ENCODE measurements at places on chromosomes 16 and 17.

GRCh38 chr16:56607109-56607618 lies 1.2 kb upstream of the MT2A start:
- DNase-seq = no peak

GRCh38 chr17:67221062-67221998 lies 23.7 kb downstream of the HELZ start:
- DNase-seq = no peak

DNA sequence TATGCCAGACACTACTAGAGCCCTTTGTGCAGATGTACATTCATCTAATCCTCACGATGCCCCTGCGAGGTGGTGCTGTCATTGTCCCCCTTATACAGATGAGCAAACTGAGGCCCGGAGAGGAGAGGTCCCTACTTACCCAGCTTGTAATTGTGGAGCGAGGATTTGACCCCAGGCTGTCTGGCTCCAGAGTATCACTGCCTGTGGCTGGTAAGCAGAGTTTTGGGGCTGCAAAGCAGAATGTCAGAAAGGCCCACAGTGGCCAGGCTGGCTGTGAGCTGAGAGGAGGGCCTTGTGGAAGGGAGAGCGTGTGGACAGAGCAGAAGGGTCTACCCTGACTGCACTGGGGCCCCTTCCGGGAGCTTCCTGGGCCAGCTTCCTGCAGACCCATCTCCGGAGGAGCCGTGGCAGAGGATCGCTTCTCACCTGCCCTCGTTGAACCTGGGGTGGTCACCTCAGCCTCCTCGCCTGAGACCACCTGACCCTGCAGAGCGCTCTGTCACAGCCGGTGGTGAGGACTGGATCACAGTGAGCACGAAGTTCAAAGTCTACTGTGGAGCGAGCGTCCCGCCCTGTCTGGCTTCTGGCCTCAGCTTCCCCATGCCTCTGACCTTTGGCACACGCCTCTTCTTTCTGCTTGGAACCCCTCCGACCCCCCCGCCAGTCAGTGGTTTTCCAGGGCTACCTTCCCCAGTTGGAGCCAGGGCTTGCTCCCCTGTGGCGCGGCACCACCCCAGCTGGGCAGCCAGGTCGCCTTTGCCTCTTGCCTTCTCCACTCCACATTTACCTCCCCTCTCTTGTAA lies 12.1 kb downstream of the CMIP start:
- no peak for DNase-seq

DNA sequence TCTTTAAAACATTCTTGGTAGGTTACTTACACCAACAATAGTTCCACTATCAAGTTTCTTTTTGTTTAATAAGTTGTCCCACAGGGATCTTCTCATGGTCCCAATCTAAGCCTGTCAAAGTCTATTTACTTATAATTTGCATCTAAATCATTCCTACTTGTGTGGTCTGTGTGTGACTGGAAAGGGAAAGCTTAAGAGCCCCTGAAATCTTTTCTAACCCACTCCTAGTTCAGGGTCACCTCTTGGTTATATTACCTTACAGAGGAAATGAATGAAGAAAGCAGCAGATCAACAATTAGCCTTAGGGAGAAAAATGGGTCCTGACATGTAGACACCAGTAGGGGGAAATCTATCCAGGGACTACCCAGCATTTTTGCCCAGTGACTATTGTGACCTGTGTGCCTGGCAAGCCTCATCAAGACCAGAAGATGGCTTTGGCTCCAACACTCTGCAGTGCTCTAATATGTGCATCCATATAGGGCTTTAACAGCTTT lies 110.4 kb upstream of the HAS3 start:
- DNase-seq = no peak

DNA sequence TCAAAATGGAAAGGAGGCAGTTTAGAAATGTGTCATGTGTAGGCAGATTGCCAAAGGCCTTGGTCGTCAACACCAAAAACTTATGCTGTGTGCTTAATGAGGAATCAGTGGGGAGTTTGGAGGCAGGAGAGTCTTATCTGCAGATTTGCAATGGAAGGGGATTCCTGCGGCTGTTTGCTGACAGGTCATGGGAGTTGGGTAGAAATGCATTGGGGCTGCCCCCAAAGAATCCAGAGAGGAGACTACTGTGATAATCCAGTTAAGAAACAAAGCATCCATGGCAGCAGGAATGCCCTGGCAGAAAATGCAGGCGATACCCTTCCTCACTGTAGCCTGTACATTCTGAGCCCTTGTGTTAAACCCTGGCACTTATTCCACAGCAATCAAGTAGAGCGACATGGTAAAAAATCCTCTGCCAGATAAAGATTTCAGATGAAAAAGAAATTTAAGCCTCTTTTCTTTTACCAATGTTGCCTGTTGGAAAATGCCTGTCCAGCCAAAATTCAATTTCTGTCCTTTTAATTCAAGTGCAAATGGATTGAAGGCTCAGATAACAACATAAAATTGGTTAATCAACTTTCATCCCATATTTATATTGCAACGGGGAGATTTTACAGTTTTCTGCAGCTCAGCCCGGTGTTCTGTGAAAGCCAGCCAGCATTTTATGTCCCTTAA lies 491.0 kb upstream of the CDH5 start:
- DNase-seq = no peak
